ENCODE measurements at places on chromosomes 5 and 9.

- DNase-seq, result no peak
Observed at GRCh38 chr5:32508806-32509805, 64.6 kb upstream of the ZFR start.

GRCh38 chr5:122144236-122144635 is 14.9 kb downstream of the ZNF474 start:
- DNase-seq, result no peak

DNA sequence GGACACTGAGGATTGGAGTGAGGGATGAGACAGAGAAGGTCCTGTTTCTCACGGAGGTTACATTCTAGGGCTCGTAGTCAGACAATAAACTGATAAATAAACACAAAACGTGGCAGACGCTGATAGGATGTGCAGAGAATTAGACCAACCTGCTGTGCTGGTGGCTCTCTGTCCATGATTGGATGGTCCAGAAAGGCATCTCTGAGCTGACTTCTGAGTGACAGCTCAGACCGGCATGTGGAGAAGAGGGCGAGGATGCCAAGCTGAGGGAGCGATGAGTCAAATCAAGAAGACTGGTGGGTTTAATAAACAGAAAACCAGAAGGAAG is 132.3 kb upstream of the TAF11L2 start:
- no peak for DNase-seq

GRCh38 chr5:92990771-92991170 is 590.2 kb downstream of the NR2F1-AS1 start:
- no peak for DNase-seq

DNA sequence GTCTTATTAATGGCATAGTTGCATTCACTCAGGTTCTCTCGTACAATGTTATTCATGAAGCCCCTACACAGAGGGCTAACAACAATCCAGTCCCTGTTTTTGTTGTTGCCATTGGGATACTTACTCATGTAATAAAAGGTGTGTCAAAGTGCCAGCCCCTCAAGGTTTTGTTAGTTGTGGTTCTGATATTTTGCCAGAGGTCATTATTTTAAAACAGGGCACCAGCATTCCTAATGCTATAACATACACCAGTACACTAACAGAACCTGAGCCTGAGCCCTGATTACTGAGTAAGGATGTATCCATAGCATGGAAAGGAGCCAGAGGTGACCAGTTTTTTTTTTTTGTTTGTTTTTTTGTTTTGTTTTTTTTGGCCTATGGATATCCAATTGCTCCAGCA is 50.2 kb downstream of the SMC2 start:
- no peak for DNase-seq

GRCh38 chr9:129669141-129669718 is 3.8 kb downstream of the PRRX2 start:
- DNase-seq, result no peak

DNA sequence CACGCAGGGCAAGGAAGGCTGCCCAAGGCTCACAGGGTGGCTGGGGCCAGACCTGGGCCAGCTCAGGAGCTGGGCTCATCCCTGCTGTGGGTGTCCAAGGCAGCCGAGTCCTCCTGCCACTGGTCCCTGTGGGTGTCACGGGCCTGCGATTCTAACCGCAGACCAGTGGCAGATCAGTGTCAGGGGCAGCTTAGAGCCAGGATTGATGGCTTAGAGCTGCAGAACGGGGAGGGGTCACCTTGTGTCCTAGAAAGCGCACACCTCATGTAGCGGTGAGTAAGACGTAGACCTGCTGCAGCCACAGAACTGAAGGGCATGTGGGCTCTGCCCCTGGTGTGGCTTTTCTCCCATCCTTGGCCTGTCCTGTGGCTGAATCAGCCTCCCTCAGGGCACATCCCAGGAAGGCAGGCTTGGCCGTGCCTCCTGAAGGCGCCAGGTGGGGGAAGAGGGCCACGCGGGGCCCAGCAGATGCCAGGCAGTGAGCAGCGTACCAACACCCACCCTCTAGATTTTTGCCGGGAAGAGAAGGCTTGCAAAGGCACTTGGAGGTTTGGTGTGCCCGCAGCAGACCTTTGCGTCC is 78.3 kb upstream of the FCN2 start:
- no peak for DNase-seq

GRCh38 chr9:135219676-135220600 is 132.5 kb downstream of the OLFM1 start:
- DNase-seq, result no peak

- DNase-seq, result no peak
Observed at GRCh38 chr9:97487107-97487506, 14.4 kb upstream of the TMOD1 start.

DNA sequence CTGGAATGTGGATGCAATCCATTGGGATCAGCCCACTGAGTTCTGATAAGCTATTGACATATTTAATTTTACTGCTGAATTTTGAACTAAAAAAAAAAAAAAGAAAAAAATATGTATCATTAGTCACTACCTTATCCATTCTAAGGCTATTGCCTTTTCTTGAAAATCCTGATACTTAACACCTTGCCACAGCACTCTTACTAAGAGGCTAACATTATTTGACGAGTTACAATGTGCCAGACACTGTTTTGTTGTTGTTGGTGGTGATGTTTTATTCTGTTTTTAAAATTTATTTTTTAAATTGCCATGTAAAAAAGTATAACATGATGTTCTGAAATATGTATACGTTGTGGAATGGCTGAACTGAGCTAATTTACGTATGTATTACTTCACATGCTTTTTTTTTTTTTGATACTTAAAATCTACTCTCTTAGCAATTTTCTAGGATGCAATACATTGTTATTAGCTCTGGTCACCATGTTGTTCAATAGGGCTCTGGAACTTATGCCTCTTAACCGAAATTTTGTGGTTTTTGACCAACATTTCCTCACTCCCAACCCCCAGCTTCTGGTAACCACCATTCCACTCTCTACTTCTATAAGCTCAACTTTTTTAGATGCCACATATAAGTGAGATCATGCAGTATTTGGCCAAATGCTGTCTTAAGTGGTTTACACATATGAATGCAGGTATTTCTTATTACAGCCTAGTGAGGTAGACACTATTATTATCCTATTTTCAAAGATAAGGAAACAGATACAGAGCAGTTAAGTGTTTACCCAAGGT is 134.8 kb upstream of the PCA3 start:
- no peak for DNase-seq

- no peak for DNase-seq
Observed at GRCh38 chr5:14723701-14724132, 59.2 kb downstream of the OTULIN start.

GRCh38 chr9:135693265-135693664 is 6.0 kb downstream of the SOHLH1 start:
- no peak for DNase-seq

DNA sequence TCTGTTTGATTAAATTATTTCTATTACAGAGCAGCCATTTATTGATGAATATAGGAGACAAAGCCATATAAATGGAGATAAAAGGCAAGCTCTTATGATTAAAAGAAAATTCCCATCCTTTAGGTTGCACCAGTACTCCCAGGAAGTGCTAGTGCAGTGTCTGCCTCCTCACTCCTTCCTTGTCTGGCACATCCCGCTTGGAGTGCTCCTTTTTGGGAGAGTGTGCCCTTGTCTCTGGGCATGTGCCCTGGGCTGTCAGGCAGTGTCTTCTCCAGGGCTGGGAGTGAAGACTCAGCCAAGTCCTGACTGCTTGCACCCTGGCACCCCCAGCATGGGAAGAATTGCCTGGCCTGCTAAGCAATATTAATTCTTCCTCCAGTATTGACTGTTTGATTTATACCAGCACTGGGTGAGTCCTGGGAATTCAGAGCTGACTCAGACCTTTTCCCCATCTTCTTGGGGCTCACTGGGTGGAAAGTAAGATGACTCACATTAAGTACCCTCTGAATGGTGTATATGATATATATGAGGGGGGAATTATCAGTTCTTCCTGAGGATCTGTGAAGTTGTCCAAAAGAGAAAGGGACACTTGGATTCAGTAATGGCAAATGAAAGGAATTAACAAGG is 62.1 kb downstream of the ZSWIM6 start:
- no peak for DNase-seq

All from activated CD4-positive, alpha-beta T cell treated with anti-CD3 and anti-CD28 coated beads, Interleukin-2, amount 50 U/mL, for 4 hours (primary cell).